Cerebellum (tissue), 4 donors: ENCODE measurements at places on chromosomes 4 and X.

DNA sequence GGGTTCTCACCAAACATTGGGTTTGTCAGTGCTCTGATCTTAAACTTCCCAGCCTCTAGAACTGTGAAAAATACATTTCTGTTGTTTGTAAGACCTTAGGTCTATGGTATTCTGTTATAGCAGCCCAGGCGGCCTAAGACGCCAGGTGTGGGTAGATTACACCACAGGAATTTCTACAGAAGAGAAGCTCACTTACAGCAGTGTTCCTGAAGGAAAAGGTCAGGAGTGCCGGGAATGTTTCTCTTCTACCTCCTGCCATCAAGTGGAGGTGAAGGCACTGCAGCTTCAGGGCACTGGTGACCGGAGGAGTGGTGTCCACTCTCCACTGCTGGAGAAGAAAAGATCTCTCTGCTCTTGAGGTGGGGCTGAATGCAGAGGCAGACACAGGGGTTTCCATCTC, 45.7 kb downstream of the FHDC1 start:
- DNase-seq = no peak

DNA sequence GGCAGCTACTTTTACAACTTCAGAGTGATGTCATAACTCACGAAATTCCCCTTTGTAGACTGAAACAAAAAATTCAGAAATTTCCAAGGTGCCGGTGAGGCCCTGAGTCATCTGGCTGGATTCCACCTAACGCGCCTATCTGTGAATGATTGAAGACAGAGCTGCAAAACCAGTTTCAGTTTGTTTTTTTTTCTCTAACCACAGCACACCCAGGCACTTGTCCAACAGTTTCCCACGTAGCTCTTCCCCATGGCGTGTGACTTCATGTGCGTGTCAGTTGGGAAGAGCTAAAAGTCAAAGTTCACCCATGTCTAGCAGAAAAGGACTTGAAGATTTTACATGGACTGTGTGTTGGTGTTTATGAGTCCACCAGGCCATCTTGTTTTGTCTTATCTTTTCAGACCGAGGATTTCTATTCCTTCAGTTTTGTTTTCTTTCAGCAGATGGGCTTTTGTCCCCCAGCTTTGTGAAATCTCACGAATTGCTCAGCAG, 16.4 kb downstream of the TCEANC start:
- DNase-seq = no peak

GRCh38 chrX:39749728-39750127, 348.0 kb downstream of the BCOR start:
- no peak for DNase-seq

DNA sequence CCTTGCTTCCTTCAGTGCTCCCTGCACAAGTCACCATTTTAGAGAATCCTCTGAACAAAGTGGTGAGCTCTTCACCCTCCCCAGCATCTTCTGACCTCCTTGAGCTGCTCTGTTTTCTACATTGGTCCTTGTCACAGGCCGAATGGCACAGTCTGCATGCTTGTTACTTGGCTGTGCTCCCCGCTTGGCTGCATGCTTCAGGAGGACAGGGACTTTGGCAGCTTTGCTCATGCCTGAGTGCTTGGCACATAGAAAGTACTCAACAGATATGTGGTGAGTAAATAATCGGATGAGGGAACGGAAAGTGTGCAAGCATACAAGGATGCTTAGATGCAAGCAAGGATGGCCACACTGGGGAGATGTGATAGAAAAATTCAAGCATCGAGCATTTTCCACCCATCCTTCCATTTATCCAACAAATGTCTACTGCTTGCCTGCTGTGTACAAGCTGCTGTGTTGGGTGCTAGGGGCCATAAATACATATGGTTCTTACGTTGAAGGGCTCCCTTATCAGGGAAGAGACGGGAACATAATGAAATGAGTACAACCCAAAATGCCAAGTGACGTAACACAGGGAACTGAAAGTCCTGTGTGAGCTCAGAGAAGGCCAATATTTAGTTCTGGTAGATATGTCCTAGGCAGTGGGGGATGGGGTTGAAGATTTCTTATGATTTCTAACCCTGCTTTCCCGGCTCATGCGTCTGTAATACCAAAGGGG, 31.2 kb downstream of the SLC2A9 start:
- no peak for DNase-seq
